CD4-positive, alpha-beta T cell treated with Interleukin-17A for 4 hours (primary cell): ENCODE measurements at places on chromosomes 12 and 14.

- DNase-seq: no peak
Measured at GRCh38 chr12:31944299-31944698, 14.9 kb upstream of the RESF1 start.

- DNase-seq: no peak
Measured at GRCh38 chr12:45050751-45051571, at the start of gene DBX2. DBX2 (minus strand) TSS chr12:45051099; CDS start chr12:45050927, 172 bp downstream.

GRCh38 chr14:99566390-99567354 lies 37.3 kb downstream of the CCDC85C start:
- DNase-seq: no peak

DNA sequence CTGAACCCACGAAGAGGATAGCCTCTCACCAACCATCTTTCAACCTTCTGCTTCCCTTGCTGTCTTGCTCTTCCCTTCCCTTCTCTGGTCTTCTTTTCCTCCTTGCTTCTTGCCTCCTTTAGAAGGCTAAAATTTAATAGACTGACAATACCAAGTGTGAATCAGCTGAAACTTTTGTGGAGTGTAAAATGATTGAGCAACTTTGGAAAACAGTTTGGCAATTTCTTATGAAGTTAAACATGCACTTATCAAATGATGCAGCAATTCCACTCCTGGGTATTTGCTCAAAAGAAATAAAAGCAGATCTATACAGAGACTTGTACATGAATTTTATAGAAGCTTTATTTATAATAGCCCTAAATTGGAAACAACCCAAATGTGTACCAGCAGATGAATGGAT lies 3.3 kb upstream of the KRT86 start:
- no peak for DNase-seq

DNA sequence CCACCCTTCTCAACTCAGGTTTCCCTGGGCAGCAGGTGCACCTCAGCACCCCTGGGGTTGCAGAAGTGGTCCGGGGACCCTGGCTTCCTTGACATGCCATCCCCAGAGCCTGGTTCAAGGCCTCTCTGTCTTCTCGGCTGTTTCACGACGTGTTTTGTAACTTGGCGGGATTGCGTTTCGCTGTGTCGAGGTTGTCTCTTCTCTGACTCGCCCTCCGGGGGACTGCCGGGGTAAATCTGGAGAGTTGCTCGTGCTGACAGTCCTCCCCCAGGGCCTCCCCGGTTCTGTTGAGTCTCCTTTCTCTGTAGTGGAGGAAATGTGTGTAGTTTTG lies 25.6 kb downstream of the MEG3 start:
- no peak for DNase-seq

DNA sequence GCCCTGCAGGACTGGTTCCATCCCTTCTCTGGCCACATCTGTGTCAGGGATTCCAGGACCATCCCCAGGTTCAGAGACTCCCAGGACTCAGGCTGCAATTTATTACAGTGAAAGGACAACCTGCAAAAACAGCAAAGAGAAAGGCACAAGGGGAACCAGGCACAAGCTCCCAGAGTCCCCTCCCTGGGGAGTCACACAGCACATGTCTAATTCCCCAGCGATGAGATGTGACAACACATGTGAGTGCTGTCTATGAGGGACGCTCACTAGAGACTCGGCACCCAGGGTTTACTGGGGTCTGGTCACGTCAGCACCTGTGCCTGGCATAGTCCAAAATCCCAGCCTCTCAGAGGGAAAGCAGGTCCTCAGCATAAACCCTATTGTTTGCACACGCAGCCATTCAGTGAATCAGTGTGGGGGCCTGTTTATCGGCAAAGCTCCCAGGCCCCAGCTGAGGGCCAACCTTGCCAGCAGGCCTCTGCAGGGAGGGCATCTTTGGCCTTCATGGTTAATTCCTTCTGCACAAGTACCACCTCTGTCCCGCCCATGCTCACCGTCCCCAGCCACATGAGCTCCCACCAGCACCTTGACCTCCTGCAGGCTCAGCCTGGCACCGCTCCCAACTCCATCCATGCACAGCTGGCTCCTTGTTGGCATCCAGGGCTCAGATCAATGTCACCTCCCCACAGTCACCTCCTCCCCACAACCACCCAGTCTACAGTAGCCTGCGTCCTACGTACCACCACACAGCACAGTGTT lies 198.9 kb upstream of the SFSWAP start:
- DNase-seq: no peak

- DNase-seq: no peak
Measured at GRCh38 chr14:39291701-39292100, 58.0 kb downstream of the MIA2 start.

GRCh38 chr14:34018564-34019244 lies 67.8 kb upstream of the EGLN3 start:
- peak; percentile 20 for DNase-seq

DNA sequence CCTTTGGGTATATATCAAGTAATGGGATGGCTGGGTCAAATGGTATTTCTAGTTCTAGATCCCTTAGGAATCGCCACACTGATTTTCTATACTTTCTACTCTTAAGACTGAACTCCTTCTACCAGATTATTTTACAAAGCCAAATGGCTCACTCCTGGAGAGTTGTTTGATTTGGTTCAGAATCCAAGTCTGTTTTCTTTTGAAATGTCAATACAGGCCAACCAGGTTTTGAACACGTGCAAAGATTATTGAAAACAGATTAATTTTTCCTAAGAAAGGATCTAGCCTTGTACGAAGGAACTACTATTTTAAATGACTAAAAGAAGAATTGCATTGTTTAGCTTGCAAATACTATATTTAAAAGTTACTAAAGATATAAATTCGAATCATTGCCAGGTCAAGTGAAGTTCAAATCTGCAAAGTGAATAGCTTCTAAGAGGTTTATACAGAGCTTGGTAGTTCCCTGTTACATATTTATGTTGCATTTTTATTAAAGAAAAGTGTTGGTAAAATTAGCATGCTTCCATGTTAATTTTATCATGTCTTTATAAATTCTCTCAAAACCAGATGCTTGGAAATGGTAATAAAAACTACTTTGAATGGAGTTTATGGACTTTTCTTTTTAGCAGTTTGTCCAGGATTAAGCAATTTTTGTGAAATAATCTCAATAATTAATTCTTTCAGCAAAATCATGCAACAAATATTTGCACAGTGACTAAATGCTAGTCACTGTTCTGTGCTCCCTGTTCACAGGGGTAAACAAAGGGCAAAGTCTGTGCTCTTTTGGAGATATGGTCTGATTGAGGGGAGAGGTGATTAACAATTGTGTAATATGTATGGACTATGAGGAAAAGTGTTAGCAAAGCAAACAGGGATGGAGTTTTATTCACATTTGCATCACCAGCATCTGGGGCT lies 38.9 kb downstream of the GPR65 start:
- no peak for DNase-seq

DNA sequence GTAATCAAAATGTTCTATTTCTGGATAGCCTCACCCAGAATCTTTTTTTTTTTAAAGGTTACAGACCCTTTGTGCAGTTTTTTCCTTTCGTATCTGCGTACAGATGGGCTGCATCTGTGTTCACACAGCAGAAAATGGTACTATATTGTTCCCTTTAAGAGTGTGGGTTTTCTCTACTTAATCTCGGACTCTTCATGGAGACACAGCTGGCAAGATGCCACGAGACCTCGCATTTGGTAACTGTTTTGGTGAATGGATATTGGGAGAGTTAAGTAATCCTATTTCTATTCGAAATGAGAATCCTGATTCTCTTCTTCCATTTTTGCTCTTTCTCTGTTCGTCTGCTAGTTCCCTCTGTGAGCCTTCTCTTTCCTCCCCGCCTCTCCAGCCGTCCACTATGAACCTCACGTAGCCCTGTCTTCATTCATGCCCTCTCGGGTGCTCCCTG lies 85.7 kb downstream of the SAMD4A start:
- DNase-seq: no peak

DNA sequence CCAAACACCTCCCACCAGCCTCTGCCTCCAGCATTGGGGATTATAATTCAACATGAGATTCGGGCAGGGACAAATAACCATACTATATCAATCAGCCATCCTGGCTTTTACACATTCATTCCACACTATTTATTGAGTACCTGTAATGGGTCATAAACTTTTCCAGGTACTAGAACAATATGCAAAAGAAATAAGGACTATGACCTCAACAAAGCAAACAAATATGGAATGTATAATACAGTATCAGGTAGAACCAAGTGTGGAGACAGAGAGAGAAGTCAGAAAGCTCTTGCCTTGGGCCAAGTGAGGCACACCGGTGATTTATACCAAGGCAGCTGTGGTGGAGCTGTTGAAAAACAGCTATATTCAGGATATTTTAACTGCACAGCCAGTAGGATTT lies 116.3 kb downstream of the TSPAN8 start:
- no peak for DNase-seq

DNA sequence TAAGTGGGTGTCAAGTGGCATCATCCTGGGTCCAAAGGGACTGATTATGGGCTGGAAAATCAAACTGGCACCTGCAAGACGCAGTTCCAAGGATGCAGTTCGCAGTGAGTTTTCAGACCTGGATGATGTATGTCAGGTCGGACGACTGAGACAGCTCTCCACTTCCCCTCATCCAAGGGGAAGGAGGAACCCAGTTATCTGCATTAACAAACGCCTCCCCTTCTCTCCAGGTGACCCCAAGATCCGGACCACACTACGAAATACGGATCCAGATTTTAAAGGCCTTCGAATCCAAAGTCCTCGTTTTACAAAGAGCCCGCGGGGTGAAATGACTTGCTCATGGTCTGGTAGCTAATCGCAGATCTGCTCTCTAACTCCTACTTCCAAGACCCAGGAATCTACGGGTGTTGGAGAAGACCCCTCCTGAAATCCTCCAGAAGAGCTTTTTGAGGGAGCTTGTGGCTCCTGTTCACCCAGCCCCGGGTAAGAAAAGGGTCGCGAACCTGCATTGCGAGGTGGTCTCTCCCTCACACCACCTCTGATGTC lies 460 bp upstream of the SYNE2 start:
- DNase-seq: no peak

GRCh38 chr12:27627123-27627852 lies 69.0 kb upstream of the REP15 start:
- no peak for DNase-seq

GRCh38 chr12:75550401-75551240 lies 39.2 kb upstream of the KRR1 start:
- DNase-seq: no peak

DNA sequence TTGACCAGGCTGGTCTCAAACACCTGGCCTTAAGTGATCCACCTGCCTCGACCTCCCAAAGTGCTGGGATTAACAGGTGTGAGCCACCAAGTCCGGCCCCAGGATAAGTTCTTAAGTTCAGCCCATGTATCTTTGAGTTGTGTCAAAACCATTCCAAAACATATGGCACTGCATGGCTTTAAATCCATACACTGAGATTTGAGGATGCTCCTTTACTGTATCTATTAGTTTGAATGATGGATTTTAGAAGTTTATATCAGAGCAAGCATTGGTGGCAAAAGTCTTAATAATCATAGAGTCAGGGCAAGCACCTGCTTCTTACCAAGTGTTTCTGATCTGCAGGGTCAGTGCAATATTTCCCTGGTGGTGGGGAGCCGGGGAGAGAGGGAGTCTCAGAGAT lies 6.1 kb downstream of the KRT6B start:
- DNase-seq: no peak

GRCh38 chr12:42143452-42144157 lies 1.1 kb downstream of the GXYLT1 start:
- no peak for DNase-seq

GRCh38 chr14:60514741-60515491 lies 6.0 kb downstream of the SIX6 start:
- DNase-seq: no peak

DNA sequence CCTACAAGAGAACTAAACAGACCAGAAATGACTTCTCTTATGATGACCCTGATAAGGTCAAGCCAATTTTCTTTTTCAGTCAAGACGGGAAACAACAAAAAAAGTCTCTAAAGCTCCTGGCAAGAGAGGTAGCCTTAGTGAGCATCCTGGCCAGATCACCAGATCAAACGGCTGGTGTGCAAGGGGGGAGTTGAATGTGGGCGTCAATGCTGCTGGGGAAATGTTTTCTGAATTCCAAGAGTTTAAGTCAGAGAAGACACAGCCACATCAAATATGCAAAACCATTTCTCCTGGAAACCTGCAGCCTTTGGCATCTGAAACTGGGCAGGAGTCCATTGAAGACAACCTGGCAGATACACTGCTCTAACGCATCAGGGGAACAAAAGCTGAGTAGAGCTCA lies 16.0 kb upstream of the SELPLG start:
- no peak for DNase-seq

DNA sequence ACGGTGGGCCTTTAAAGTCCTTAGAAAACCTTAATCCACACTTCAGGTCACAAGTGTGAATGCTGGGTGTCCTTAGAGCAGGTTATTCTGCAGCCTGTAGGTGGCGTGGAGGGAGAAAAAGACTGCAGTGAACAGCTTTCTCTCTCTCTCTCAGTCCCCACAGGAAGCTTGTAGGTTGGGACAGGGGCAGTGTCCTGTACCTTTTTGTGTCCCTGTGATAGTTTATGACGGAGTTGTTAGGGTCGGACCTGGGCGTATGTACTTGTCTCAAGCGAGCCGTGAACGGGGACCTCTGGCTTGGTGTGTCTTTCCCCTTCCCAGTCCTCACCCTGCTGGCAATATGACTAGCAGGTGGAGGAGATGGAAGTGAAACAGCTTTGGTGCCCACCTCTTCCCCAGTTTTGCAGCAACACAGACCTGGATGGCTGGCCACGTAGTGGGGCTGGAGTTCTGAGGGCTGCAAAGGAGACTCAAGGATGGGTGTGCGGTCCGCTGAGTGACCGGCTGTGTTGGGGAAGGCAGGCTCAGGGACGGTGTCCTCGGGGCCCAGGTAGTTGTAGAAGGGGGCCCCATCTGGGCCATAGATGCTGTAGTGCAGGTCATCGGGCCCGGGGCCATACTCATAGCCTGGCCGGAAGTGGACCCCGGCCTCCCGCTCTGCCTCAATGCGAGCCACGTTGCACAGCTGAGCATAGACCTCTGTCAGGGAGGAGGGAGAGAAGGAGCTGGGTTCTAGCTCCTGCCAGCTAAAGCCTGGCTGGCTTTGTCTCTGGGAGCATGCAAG lies 8.9 kb downstream of the ISCA2 start:
- no peak for DNase-seq

GRCh38 chr12:27999521-27999920 lies 27.0 kb upstream of the PTHLH start:
- no peak for DNase-seq

GRCh38 chr12:42586268-42586667 lies 3.3 kb downstream of the PRICKLE1 start:
- DNase-seq: no peak
